ENCODE measurements at places on chromosomes 2 and 18. TPM values are rescaled to one million over a fixed set of nuclear protein-coding genes. Genes with fewer than 3 reads are reported as not detected.

UGT1A8 gene
- not detected for total RNA-seq

COLEC11 gene
- 0.37 TPM for total RNA-seq

SPP2 gene
- not detected for total RNA-seq

ITSN2 gene
- total RNA-seq, result 18.4 TPM

CDK15 gene
- total RNA-seq, result 4.7 TPM

TTN gene
- total RNA-seq, result 2.7 TPM

ELP2 gene
- total RNA-seq, result 90.9 TPM

MROH2A gene
- total RNA-seq, result not detected

CCDC85A gene
- total RNA-seq, result 0.73 TPM

HOXD3 gene
- total RNA-seq, result 2.2 TPM

IL18RAP gene
- not detected for total RNA-seq

FABP1 gene
- not detected for total RNA-seq

SERPINB11 gene
- not detected for total RNA-seq

LBX2 gene
- total RNA-seq, result 3.3 TPM

IL36A gene
- not detected for total RNA-seq

REG1B gene
- not detected for total RNA-seq

ORC2 gene
- 11.0 TPM for total RNA-seq

XDH gene
- total RNA-seq, result 1.1 TPM

ASB18 gene
- not detected for total RNA-seq

KYNU gene
- 15.2 TPM for total RNA-seq

UPP2 gene
- total RNA-seq, result not detected

ACKR3 gene
- total RNA-seq, result 1.2 TPM

CHST10 gene
- total RNA-seq, result 4.8 TPM

HDHD2 gene
- 16.2 TPM for total RNA-seq

GPR155 gene
- total RNA-seq, result 1.8 TPM
